EL (cell line): ENCODE measurements at places on chromosomes 2 and 18.
A peak's percentile ranks its signal among the peaks of the same experiment; 100 is the strongest.

GRCh38 chr2:186612555-186613440 is 22.9 kb downstream of the ITGAV start:
- DNase-seq, result no peak

DNA sequence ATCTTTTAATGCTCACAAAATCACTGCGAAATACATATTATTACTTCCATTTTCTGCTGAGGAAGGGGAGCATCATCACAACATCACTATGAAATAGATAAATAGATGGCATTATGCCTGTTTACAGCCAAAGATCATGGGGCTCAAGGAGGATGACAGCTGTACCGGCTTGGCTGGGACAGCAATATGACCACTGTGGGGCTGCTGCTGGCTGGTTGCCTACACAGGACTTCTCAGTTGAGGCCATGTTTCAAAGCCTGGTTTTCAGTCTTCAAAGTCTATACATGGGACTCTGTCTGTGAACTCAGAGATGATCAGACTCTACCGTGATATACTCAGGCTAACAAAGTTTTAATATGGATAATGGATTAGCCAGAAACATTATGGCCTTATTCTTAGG is 58.7 kb downstream of the SPATS2L start:
- no peak for DNase-seq

- no peak for DNase-seq
Measured at GRCh38 chr18:46184727-46185126, 80.5 kb downstream of the HAUS1 start.

GRCh38 chr2:212939777-212940531 is 211.5 kb downstream of the IKZF2 start:
- no peak for DNase-seq

DNA sequence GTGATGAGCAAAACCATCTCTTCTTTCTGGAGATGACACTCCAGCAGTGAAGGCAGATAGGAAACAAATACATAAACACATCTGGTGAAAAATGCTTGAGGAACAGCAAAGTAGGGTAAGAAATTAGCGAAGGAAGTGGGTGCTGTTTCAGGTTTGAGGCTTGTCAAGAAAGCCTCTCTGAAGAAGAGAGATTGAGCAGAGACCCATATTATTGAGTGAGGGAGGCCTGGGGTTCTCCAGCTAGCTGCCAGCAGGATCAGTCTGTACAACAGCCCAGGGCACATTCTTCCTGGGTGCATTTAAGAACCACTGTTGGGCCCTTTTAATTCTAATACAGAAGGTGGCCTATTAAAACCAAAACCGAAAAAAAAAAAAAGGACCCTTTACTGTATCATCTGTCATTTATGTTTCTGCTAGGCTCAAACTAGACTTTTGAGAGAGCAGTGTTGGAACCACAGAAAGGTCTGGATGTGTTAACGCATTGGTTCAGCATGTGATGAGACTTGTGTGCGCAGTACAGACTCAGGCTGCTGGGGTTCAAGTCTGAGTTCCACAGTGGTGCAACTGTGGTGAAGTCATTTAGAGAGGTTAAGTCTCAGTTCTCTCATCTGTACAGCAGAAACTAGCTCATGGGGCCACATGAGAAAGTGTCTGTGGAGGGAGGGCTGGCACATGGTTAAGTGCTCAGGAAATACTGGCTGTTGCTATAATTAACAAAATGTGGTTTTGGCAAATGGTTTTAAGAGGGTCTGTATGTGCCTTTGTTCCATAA is 28.9 kb downstream of the MGAT5 start:
- DNase-seq, result no peak

DNA sequence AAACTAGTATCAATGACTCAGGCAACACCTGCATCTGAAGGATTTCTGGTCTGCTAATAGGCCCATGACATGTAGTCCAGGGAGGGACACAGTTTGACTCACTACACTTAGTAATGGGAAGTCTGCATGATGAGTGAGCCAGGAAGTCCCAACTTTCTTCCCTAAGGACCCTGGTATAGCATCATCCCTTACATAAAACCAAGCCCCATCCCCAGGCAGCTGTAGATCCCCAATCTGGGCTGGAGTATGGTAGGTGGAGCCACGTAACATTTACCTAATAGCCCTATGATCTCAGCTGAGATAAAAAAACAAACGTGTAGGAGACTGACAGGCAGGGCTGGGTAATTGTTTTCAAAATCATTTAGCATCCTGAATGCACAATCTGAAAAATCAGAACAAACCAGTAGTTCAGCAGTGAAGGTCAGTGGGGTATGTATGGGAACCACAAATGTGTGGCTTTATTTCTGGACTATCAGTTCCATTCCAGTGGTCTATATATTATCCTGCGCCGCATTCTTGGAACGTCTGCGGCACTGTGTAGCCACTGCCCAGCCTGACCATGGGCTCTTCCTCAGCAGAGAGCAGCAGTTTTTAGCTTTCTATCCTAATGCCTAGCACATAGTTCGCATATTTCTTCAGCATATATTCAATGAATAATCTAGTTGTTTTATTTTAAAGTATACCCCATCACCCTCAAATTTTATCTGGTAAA is 33.5 kb downstream of the EPB41L3 start:
- no peak for DNase-seq

DNA sequence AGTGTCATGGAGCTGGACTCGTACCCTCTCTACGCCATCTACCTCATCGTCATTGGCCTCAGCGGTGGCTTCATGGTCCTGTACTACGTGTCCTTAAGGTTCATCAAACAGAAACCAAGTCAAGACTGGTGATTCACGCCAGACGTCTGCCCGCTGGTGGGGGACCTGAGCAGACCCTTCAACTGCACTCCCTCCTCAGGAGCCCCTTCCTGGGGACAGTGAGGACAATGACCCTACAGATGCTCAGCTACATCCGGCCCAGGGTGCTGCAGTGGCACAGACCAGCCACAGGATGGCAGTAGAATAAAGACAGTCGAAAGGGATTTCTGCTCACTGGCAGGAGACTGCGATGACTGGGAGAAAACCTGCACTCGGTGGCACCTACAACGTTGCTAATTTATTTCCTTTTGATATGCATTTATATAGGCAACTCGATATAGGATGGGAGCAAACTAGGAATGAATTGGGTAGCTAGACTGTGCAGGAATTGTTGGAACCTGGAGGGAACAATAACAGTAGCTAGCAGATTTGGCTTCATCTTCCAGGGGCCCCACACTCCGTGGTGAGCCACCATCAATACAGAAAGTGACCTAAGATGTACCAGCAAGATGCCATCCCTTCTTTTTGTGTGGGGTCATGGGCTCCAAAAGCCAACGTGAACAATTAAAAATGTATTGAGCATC is 39.2 kb downstream of the ABCG8 start:
- peak; percentile 61 for DNase-seq

DNA sequence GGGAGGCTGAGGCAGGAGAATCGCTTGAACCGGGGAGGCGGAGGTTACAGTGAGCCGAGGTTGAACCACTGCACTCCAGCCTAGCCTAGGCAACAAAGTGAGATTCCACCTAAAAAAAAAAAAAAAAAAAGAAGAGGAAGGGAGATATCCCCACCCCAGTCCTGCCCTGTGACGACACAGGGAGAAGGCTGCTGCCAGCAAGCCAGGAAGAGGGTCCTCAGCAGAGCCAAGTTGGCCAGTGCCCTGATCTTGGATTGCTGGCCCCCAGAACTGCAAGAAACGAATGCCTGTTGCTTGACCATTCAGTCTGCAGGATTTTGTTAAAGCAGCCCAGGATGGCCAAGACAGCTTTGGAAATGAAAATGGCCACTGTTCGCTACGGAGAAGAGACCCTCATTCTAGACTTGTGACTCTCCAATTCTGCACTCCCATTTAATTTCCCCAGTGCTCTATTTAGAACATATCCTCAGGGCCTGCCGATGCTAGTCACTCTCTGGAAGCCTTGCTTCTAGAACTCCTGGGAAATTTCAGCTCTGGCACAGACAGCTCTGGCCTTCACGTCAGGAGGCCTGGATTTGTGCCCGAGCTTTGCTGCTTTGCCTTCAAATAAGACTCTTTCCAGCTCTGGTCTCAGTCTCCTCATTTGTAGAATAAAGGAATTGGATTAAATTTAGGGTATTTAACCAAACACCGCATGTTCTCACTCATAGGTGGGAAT is 15.7 kb upstream of the AMMECR1L start:
- no peak for DNase-seq

DNA sequence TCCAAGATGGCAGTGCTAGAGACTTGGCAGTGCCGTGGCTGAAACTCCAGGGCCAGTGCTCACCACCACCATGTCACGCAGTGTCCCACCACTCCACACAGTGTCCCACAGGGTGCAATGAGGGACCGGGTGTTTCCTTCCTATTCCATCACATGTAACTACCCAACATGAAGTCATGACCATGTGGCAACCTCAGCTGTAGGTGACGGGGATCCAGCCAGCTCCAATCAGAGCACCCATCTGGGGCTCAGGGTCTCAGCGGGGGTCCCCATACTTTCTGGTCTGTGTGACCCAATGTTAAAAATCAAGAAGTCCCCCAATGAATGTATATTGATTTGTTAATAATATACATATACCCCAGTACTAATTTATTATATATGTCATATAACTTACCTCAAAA is 52.1 kb downstream of the PTGR3 start:
- DNase-seq, result no peak

DNA sequence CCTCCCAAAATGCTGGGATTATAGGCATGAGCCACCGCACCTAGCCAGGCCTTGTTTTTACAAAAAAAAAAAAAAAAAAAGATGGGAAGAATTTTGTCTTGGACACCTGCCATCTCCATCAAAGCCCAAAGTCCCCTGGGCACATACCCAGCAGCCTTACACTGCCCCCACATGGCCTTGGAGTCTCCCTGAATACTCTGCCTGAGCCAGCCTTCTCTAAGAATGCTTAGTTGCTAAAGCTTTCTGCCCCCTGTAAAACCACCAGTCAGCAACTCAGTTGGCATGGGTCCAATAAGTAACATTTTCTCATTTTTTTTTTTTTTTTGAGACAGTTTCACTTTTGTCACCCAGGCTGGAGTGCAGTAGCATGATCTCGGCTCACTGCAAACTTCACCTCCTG is 40.6 kb downstream of the SPC25 start:
- DNase-seq, result peak; percentile 18

DNA sequence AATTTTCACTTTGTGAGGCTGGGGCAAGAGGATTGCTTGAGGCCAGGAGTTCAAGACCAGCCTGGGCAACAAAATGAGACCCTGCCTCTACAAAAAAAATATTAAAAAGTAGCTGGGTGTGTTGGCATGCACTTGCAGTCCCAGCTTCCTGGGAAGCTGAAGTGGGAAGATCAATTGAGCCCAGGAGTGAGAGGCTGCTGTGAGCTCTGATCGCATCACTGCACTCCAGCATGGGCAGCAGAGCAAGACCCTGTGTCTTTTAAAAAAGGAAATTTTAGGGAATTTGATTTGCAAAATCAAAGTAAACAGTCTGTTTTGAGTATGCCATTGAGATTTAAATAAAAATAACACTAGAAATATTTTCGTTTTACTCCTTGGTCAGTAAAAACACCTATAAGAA is 27.4 kb downstream of the ATG16L1 start:
- DNase-seq, result no peak

DNA sequence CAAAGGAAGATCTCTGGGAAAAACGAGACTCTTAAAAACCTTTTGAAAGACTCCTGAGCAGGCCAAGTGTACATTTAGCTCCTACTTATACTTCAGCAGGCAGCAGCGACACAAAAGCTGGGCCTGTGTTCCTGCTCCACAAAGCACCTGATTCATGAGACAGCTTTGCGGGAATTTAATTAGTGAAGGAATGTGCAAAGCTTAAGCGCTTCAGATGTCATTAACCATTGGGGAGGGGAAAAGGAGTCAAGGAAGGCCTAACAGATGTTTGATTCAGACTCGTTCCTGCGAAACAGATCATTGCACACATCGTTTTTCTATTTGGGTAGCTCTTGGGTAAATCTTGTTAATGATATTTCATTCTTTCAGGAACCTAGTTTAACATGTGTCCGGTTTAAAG is 125.9 kb downstream of the MAIP1 start:
- no peak for DNase-seq

GRCh38 chr18:79788734-79789085 is 9.0 kb upstream of the KCNG2 start:
- no peak for DNase-seq

GRCh38 chr18:57004366-57005121 is 142.3 kb upstream of the BOD1L2 start:
- peak; percentile 54 for DNase-seq

DNA sequence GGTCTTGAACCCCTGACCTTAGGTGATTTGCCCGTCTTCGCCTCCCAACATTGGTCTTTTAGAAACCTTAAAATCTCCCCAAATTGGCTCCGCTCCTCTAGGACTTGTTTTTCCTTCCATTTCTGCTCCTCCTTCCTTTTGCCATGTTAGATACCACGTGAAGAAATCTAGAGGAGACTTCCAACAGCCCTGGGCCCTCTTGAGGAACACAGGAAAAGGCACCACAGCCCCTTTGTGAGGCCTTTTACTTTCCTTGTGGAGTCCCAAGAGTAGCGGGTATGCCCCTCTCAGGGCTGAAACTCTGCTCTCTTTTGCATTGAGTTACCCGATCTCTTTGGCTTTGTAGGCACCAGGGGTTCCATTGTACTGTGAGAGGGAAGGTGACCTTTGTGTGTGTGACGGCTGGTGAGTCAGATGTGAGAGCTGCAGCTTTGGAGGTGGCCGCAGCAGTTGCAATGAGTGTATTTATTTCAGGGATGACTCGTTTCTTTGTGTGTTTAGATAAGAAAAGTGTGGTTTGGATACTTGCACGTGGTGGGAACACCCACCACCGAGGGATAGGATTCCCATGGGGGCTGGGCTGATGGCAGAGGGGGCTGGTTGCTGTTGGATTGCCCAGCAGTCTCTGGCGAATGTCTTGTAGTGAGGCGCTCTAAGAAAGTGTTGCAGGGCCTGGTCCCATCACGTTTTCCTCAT is 218.4 kb upstream of the HS6ST1 start:
- DNase-seq, result peak; percentile 94

DNA sequence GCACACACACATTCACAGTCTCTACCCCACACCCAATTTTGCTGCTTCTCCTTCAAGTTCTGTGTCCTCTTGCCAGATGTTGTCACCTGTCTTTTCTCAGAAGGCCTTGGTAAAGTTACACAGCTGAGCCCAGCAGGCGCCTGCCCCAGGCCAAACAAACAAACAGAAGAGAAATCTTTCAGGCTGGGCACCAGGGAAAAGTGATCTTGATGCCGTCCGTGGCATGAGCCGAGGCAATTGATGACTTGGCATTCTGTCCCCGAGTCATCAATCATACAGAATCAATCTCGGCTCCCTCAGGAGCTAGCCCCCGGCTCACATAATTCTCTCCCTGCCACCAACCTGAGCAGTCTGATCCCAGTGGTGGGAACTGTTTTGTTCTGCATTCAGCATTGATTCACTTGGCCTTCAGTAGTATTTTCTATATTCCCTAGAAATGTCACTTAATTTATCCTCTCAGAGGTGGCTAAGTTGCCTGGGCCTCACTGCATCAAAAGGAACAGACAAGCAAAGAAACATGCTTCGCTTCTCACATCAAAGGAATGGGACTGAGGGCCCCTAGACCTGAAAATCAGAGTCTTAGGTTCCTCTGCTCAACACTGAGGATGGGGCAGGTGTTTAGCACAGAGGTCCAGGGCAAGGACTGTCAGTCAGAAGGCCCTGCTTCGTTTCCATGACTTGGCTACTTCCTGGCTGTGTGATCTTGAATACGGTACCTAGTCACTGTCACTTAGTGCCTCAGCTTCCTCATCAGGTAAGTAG is 278.8 kb upstream of the CELF4 start:
- DNase-seq, result no peak
